ENCODE measurements at places on chromosomes 7 and 10.

- DNase-seq: no peak
These were observed 59.3 kb downstream of the NUDCD3 start for GRCh38 chr7:44431091-44431608.

GRCh38 chr7:112533591-112533990, 52.8 kb downstream of the LSMEM1 start:
- DNase-seq: no peak

DNA sequence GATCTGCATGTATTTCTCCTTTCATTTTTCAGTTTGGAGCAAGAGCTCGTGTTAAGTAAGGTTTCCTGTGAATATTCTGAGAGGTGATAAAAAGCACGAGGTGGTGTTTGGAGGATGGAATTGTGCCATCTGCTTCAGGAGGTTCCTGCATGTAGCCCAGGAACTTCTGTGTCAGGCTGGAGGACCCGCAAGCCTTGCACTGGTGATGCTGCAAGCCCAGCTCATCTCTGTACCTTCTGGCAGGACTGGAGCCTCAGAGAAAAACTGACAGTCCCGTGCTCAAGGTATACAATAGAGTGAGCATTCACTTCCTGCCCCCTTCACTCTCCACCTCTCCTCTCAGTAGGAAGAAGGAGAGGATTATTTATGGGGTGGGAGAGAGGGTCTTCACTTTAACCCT, 240.7 kb upstream of the CCDC6 start:
- no peak for DNase-seq

DNA sequence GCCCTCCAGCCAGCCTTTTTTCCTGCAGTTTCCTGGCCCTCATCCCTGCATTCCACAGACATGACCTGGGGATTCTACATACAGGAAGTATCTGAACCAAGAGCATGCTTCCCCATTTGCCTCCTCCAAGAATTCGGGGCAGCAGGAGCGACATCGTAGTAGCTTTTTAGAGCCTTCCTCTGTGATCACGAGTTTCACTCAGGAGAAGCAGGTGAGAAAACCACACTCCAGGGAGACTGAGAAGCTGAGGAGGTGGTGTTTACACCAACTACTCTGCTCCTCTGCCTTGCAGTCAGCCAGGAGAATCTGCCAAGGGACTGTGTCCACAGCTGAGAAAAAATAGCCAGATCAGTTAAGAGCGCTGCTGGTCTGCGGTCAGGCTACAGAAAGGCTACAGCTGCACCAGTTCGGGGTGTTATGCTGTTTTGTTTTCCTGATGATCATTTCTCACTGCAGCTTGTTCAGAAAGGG, 54.1 kb downstream of the HSPA12A start:
- peak; percentile 61 for DNase-seq

DNA sequence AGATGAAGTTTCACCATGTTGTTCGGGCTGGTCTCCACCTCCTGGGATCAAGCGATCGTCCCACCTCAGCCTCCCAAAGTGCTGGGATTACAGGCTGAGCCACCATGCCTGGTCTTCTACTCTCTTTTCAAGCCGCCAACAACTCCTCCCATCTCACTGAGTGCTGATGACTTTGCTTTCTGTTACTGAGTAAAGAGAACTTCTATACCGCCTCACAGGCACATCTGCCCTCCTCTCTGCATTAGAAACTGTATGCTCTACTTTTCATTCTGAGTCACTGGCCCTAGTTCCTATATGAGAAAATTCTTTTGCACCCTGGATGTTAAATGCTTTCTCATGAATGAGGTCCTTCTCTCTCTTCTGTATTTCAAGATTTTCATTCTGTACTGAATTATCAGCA, 2.2 kb upstream of the ZNF239 start:
- DNase-seq: no peak

GRCh38 chr10:133276435-133277201, at the start of gene ADAM8:
TSS of gene ADAM8 (minus strand) at chr10:133276868. CDS start at chr10:133276817, 51 bp downstream.
- no peak for DNase-seq

GRCh38 chr10:13328126-13328525, 20.0 kb downstream of the SEPHS1 start:
- DNase-seq: no peak

- DNase-seq: no peak
These were observed 93.3 kb upstream of the DUSP5 start for GRCh38 chr10:110404413-110404812.

DNA sequence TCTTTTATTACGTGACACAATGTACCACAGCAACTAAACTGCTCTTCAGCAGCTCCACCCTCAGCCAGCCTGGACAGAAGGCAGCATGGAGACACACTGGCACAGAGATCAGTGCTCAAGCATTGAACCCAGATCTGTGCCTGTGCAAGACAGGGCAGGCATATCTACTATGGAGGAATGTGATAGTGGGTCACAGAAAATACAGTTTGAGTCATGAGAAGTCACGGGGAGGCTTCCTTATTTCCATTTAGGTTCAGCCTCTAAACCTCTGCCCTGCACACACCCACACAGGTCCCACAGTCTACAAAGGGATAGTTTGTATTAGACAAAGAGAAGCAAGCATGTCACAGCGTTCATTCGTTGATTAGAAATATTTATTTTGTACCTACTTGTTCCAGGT, 187.4 kb upstream of the AGR3 start:
- no peak for DNase-seq

- no peak for DNase-seq
These were observed 398.6 kb upstream of the AUTS2 start for GRCh38 chr7:69199661-69200060.

DNA sequence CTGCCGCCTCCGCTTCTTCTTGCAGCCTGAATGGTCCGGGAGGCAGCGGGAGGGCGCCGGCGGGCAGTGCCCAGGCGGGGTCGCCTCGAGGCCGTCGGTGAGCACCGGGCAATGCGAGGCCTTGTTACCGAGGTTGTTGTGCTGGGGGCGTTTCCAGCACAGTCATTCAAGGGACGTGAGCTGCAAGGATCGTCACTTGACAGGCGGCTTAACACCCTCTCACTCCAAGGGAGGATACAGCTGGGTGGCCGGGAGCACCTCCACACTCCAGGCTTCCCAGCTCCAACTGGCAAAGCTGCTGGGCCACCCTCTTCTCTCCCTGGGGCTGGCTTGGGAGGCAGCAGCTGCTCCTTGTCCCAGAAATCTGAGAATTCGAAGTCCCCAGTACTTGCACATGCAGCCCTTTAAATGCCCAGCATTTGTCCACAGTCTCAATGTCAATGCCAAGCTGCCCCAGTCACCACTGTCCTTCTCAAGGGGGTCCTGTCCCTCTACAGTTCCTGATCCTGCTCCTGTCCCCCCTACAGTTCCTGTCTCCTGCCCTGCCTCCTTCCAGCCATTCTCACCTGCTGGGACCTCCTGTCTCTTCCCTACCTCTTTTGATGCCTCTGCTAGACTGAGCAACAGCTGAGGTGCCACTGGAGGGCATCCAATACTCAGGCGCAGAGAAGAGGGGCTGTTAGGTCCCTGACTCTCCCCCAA, 4.4 kb upstream of the HOXA11 start:
- peak; percentile 58 for DNase-seq

GRCh38 chr10:111316722-111317212, 239.9 kb downstream of the ADRA2A start:
- DNase-seq: no peak

GRCh38 chr7:95716357-95717122, 55.8 kb upstream of the DYNC1I1 start:
- no peak for DNase-seq

DNA sequence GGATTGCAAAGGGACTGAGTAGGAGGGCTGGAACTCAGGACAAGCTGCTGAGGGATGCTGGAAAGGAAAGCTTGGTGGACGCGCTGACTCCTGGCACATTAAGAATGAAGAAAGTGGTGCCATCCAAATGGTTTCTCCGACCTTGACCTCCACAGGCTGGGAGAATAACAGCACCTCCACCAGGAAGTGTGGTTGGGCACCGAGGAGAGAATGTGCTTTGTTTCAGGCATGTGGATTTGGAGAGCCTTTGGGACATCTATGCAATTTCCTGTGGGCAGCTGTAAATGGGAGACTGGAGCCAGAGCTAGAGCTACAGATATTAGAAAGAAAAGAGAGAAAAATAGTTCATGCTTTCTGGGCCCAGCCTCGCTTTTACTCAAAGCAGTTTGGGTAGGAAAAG, 29.8 kb upstream of the HABP2 start:
- DNase-seq: no peak

GRCh38 chr10:5563991-5564536, 39.3 kb downstream of the CALML3 start:
- DNase-seq: no peak

DNA sequence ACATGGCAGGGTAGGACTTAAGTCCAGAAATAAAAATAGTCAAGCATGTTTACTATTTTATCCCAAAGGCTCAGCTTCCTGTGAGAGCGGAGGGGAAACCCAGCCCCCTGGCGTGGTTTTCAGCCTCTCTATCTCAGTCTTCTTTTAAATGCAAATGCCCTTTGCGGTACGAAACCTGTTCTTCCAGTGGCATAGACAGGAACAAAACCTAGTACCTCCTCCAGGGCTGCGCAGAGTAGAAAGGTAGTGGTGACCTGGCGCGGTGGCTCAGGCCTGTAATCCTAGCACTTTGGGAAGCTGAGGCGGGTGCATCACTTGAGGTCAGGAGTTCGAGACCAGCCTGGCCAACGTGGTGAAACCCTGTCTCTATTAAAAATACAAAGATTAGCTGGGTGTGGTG, 181.3 kb upstream of the FOXK1 start:
- DNase-seq: no peak

- no peak for DNase-seq
These were observed 21.5 kb downstream of the PAX2 start for GRCh38 chr10:100766693-100767421.

All from right forelimb (tissue), 1 donor.